OCI-M1 (cell line): ENCODE measurements at places on chromosomes 4 and X.

GRCh38 chrX:10387011-10387410 is 230.2 kb downstream of the CLCN4 start:
- DNase-seq: no peak

DNA sequence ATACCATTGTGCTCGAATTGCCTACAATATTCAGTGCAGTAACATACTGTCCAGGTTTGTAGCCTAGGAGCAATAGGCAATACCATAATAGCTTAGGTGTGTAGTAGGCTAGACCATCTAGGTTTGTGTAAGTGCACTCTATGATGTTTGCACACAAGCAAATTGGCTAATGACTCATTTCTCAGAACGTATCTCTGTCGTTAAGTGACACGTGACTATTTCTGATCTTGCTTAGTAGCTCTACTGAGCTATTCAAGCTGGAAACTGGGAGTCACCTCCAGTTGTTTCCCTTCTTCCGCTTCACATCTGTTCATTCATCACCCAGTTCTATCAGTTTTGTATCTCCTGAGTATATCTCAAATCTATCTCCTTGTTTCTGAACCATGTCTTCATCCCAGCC is 86.1 kb downstream of the HNRNPD start:
- DNase-seq: peak; percentile 41

- no peak for DNase-seq
These were observed 37.7 kb downstream of the PARM1 start for GRCh38 chr4:74970577-74970976.

DNA sequence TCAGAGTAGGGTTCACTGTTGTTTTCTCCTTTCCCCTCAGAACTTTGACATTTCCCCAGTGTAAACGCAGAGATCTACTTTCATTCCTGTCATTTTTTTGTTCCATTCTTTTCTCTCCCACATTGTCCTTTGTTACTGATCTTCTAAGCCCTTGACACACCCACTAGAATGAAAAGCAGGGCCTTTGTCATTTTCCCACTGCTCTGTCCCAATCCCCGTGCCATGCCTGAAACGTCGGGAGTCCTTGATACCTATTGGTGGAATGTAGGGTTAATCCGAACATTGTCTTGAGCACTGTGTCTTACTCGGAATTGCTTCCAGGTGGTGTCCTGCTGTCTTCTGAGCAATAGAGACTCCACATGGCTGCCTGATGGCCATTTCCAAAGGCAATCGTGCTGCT is 887.1 kb upstream of the FRG1 start:
- no peak for DNase-seq

- DNase-seq: peak; percentile 66
These were observed 1428.0 kb downstream of the PCDH7 start for GRCh38 chr4:32148111-32148666.

DNA sequence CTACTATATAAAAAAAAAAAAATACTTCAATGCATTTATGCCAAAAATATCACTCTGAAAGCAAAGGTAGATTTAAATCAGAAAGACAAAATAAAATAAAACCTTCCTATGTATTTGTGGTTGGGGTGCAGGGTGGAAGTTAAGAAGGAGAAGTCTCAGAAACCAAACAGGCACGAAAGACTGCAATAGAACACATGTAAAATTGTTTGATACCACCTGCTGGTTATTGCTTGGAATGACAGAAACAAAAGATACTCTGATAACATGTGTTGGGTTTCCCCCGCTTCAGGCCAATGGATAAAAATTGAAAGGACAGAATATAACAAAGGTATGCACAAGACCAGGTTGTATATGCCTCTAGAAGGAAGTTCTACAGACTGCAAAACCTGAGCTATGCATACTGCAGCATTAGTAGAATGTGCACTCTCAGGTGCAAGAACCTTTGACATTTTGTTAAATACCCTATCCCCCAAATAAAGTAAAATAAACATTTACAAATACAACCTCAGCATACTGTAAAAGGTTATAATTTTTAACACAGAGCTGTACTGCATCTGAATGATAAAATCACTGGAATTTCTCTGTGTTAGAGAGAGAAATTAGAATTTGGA is 118.8 kb downstream of the GABRA2 start:
- peak; percentile 81 for DNase-seq

GRCh38 chr4:158015241-158015640 is 157.6 kb downstream of the GASK1B start:
- peak; percentile 55 for DNase-seq

GRCh38 chr4:41657561-41657960 is 91.0 kb downstream of the PHOX2B start:
- no peak for DNase-seq

GRCh38 chr4:61853041-61853440 is 652.9 kb downstream of the ADGRL3 start:
- DNase-seq: no peak

GRCh38 chrX:149467920-149468319 is 37.2 kb downstream of the IDS start:
- no peak for DNase-seq

GRCh38 chr4:109998867-109999584 is 86.3 kb downstream of the EGF start:
- DNase-seq: peak; percentile 87

- no peak for DNase-seq
These were observed 2.4 kb downstream of the ZFYVE28 start for GRCh38 chr4:2415881-2416563.

DNA sequence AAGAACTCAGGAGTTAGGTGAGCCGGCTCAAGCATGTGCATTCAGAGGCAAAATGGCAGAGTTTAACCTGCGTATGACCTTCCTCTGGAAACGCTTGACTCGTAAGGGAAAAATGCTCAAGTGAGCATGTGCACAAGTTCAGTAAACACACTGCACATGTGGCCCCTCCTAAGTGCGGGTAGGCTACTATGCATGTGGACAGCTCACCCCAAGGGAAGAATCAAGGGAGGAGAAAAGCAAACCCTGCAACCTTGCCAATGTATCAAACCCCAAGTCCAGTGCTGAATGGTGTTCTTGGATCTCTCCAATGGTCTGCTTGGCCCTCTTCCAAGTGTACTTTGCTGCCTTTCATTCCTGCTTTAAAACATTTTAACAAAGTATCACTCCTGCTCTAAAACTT is 407.1 kb downstream of the ADAM29 start:
- DNase-seq: no peak

DNA sequence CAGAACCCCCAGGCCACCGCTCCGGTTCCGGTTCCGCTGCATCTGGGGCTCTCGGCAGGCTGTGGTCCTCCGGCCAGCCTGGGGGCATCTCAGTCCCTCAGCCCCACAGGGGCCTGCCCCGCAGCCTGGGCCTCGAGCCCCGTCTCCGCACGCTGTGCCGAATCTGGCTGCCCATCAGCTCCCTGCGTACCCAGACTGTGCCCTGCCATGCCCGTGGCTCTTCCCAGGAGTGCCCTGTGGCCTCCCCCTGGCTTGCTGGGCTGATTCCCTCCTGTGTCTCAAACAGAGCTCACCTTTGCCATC is 830 bp upstream of the MSANTD1 start:
- no peak for DNase-seq

DNA sequence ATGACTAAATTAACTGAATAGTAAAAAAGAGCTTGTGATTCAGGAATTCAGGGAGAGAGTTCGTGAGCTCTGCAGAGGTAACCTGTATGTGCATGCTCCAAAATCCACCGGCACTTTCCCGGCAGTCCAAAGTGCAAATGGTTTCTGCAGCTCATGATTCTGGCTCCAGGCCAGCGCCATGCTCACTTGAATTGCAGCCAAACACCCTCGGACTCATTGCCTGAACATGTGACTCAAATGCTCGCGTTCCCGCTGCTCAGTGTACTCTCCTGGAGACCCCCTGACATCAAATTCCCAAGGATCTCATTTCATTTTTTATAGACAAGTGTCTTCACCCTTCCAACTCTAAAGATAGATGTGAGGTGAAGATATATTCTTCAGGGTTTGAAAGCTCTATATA is 44.1 kb upstream of the SH3RF1 start:
- DNase-seq: no peak

DNA sequence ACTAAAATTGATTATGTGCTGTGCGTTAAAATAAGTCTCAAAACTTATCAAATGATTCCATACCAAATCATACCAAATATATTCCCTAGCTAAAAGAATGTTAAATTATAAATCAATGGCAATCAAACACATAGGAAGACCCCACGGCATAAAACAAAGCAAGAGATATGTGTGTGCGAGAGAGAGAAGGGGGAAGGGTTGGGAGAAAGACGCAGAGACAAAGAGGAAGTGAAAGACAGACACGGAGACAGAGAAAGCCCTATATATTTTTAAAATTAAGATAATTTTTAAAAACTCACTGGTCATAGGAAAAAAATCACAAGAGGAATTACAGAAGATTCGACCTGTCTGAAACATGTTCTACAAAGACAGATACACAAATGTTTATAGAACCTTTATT is 371.4 kb downstream of the NLGN4X start:
- DNase-seq: peak; percentile 4

- no peak for DNase-seq
These were observed 679 bp upstream of the MSL3 start for GRCh38 chrX:11757397-11757718.

DNA sequence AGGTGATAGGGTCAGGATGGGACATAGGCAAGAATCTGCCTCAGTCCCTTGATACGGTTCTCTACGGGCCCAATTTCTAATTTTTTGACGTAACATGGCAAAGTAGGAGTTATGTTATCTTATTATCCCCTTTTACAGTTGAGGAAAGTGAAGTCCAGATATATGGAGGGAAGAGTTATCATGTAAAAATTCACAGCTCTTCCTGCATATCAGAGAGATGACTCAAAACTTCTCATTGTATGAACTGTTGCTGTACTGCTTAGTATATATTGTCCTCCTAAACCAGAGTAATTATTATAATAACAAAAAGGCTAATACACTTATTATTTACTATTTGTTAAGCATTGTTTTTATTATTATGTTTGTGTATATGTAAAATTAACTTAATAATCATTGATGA is 260.5 kb upstream of the IGFBP7 start:
- DNase-seq: no peak

- no peak for DNase-seq
These were observed 236.4 kb downstream of the PPP1R2C start for GRCh38 chrX:42541554-42541953.

DNA sequence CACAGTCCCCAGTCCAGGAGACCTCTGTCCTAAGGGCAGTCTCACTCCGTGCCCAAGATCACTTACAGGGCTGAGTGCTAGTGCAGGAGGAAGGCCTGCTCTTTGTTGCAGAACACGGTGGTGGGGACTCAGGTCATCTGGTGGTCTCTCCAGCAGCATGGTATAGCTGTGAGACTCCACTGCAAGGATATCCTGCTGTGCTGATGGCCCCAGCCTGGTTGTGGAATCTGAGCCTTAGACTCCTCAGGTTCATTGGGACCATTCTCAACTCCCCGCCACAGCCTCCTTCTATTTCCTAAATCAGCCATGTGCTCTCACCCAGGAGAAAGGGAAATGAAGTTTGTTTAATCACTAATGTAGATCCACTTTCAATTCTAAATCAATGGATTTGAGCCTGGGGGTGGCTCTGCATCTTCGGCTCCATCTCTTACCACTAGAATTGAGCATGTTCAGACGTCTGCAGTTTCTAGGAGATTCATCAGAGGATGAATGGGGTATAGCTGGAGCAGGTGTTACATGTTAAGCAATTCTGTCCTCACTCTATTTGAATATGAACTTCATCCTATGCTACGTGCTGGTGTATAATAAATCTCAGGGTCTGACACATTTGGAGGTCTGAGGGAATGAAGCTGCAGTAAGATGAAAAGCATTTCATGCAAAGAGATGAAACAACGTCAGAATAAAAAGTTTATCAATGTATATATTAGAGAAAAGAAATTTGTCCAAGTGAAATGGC is 189.2 kb downstream of the MGST2 start:
- no peak for DNase-seq

GRCh38 chr4:159267869-159268285 is 165.0 kb downstream of the RAPGEF2 start:
- no peak for DNase-seq

GRCh38 chrX:45758319-45758718 is 557.6 kb upstream of the DIPK2B start:
- peak; percentile 54 for DNase-seq

GRCh38 chr4:180058691-180059215 is 2184.4 kb upstream of the TENM3 start:
- no peak for DNase-seq

DNA sequence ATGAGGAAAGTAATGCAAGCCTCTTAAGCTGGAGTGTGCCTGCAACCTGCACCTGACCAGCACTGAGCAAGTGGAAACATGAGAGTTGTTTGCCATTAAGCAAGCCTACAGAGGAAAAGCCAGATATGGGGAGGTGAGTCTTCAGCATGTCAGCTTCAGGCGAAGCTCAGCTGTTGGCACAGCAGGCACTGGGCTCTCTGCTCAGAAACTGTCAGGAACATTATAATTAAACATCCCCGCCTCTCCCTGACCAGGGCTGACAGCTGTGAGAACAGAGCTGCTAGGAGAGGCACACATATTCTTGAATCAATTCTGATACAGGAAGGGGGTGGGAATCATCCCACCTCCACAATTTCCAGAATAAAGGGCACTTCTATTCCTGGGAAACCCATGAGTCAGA is 19.0 kb upstream of the DCX start:
- DNase-seq: no peak

- DNase-seq: no peak
These were observed 16.7 kb downstream of the EDA2R start for GRCh38 chrX:66622209-66622608.

GRCh38 chr4:2127609-2128332 is 68.6 kb downstream of the NAT8L start:
- DNase-seq: no peak

DNA sequence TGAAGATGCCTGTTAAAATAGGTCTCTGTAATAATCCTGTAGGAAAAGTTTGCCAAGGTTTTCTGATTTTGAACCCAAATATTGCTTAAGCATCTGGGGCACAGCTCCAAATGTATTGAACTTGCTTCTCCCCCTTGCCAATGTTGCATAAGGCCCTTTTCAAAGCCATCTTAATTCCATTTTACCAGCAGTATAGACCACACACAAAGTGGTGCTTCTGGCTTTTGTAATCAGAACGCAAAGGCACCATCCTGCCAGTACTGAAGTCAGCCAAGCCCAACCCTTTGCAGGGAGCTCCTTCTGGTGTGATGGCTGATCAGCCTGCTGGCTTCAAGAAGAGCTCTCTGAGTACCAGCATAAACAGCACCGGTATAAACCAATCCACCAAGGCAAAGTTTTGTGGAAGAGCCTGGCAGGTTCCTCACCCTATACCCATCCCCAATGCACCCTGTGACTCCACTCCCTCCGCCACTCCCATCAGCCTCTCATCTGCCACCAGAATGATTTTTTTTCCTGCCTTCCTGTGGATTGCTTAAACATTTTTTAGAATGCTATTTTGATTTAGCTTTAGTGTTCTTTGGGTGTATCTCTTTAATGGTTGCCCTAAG is 39.2 kb upstream of the USP9X start:
- DNase-seq: peak; percentile 26

- DNase-seq: no peak
These were observed 392.6 kb upstream of the INTU start for GRCh38 chr4:127239902-127240763.

DNA sequence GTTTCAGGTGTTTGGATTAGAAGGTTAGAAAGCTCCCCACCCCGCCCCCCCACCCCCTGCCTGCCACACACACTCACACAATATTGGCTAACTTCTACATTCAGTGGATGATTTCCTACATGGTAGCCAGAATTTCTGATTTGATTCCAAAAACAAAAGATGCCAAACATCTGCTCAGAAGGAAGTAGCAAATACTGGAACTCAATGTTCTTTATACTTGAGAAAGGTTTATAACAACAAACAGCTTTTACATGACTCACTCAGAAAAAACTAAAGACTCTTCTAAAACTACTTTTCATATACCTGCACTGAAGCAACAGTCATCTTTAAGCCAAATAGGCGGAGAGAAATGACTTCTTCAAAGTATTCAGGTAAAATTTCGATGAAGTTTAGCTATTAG is 750.5 kb upstream of the POU3F4 start:
- DNase-seq: no peak
